ENCODE measurements at places on chromosomes 13 and 19. TPM values are rescaled to one million over a fixed set of nuclear protein-coding genes. Genes with fewer than 3 reads are reported as not detected.

CYP4F2 gene
- not detected for polyA plus RNA-seq

DNAAF3 gene
- not detected for polyA plus RNA-seq

CLEC11A gene
- polyA plus RNA-seq, result 6.0 TPM

ZNF536 gene
- polyA plus RNA-seq, result 4.6 TPM

NLRP11 gene
- 0.11 TPM for polyA plus RNA-seq

PCDH20 gene
- not detected for polyA plus RNA-seq

GSX1 gene
- not detected for polyA plus RNA-seq
